ACHN (cell line): ENCODE measurements at places on chromosomes 4 and X.

GRCh38 chr4:87024201-87024600, 89.4 kb downstream of the AFF1 start:
- no peak for DNase-seq

DNA sequence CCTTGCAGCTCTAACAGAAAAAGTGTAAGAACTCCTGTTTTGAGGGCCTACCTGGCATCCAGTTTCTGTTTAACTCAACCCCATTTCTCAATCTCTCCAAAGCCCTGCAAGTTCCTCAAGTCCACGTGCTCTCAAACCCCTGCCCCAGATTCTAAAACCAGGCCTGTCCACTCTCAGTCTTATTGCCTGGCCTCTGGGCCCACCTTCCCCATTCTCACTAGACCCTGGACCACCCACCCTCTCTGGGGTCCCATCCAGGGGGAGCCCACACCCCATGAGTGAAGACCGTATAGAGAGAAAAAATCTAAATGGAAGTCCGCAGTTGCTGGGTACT, 58.3 kb downstream of the TLR10 start:
- DNase-seq: no peak

- peak; percentile 65 for DNase-seq
These were observed 113.4 kb downstream of the SCLT1 start for GRCh38 chr4:128979934-128980333.

DNA sequence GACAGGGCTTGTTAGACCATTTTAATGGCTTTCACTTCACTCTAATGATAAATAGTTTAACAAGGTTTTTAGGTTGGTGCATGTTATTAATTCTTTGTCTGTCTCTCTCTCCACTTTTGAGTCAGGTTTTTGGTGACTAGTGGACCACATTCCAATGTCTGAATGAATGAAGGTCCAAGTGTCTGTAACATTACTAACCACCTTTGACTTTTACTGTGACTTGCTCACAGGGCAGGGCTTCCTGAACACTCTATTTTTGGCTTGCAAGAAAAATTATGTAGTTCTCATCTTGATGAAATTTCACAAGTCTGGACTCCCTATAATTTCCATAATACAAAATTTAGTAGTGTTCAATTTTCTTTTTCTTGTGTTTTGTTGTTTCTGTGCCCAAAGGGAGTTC, 78.9 kb upstream of the BMPR1B start:
- DNase-seq: no peak

- no peak for DNase-seq
These were observed 98.1 kb downstream of the IRF2 start for GRCh38 chr4:184376126-184376838.

DNA sequence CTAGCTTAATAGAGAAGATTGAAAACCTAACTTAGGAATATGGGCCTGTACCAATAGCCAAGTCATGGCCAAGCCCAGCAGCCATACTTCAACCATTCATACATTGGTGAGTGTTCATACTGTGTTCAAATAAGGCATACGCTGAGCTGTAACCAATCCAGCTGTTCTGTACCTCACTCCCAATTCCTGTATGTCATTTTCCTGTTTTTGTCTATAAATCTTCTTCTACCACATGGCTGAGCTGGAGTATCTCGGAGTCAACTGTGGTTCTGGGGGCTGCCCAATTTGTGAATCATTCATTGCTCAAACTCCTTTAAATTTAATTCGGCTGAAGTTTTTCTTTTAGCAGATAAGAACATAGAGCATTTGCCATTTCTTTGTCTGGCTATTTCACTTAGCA, 195.3 kb upstream of the ANKRD50 start:
- no peak for DNase-seq

GRCh38 chrX:129013574-129013973, 509.7 kb downstream of the SMARCA1 start:
- no peak for DNase-seq

- no peak for DNase-seq
These were observed 51.4 kb downstream of the STIM2 start for GRCh38 chr4:26912069-26912468.

- no peak for DNase-seq
These were observed 362.0 kb upstream of the BOD1L1 start for GRCh38 chr4:13989501-13989900.

DNA sequence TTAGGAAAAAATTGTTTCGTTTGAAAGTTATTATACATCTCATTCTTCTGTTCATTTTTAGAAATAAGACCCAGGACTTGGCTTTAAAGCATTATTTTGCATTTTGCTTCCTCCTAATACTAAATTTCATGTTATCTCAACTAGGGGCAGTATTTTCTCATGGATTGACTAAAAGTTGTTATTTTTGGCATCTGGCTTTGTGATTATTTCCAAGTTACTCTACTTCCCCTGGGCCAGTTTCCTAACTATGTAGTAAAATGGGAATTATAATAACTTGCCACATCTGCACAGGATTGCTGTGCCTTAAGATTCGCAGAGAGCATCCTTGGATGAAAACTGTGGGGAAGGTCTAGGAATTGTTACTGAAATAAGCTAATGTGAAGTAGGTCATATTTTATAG, 3.0 kb downstream of the RBPJ start:
- DNase-seq: no peak

- no peak for DNase-seq
These were observed 3.7 kb upstream of the PRR32 start for GRCh38 chrX:126815806-126816205.

GRCh38 chr4:5322321-5322720, 271.0 kb downstream of the STK32B start:
- DNase-seq: no peak

- peak; percentile 55 for DNase-seq
These were observed 1646.4 kb upstream of the ADGRL3 start for GRCh38 chr4:59553721-59554091.

DNA sequence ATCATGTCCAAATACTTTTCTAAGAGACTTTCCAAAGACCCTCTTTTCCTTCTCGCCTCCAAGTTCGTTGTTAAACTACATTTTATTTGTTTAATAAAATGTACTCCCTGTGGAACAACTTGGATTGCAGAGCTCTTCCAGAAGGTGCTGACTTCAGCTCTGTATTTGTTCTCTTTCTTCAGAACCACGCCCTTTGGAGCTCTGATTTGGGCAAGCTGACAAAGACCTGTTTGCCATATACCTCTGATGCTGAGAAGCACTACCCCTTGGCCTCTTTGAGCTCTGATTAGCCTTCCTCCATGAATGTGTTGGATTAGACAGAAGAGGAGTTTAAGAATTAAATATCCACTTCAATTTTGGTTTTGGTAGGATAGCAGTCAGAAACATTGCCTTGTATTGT, 815.1 kb upstream of the POU3F4 start:
- DNase-seq: no peak

- no peak for DNase-seq
These were observed 125.4 kb upstream of the CHRDL1 start for GRCh38 chrX:110920991-110921390.

- no peak for DNase-seq
These were observed 131.7 kb upstream of the PCDH18 start for GRCh38 chr4:137664046-137664387.

DNA sequence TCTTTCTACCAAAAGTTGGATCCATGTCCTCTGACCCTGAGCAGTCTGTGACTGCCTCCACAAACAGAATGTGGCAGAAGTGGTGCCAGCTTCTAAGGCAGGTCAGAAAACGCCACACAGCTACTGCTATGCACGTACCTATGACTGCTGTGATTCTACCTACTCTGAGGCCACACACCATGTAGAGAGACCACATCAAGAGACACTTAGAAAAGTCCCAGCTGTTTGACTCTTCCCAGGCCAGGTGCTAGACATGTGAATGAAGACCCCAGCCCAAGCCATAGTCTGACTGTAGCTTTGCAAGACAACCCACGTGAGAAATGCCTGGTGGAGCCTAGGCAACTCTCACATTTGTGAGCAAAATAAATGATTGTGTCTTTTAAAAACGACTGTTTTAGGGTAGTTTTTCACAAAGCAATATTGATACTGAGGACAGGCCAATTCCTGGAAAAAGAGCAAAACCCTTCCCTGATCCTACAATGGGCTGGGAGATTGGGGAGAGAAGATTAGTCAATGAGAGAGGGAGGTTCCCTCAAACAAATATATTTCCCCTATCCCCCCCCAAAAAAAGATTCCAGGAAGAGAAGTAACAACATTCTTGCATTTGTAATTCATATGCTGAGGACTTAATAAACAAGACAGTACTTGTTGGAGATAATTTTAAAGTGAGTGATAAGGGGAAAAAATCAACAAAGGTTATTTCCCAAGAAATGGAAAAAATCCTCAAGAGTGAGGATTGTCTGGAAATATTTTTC, 33.3 kb downstream of the FRYL start:
- DNase-seq: no peak

GRCh38 chr4:98801259-98801725, 127.6 kb downstream of the EIF4E start:
- no peak for DNase-seq

DNA sequence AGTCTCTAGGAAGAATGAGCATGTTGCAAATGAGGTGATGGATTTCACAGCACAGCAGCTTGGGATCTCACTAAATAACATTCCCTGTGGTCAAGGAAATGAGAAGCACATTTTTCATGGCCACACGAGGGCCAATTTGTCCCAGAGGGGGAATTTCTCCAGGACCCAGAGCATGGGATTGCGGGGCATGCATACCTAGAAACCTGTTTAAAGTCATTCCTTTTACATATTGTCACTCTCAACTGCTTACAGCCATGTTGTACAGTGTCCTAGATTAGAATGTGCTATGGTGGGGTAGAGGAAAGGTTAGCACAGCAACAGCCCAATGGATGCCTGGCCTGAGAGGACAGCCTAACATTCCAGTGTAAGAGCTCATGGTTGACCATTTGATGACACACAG, 37.4 kb upstream of the NLGN4X start:
- DNase-seq: no peak

- no peak for DNase-seq
These were observed 101.1 kb downstream of the ATP8A1 start for GRCh38 chr4:42555828-42556227.
